ENCODE measurements at places on chromosomes 7 and 10.
A peak's percentile ranks its signal among the peaks of the same experiment; 100 is the strongest.

DNA sequence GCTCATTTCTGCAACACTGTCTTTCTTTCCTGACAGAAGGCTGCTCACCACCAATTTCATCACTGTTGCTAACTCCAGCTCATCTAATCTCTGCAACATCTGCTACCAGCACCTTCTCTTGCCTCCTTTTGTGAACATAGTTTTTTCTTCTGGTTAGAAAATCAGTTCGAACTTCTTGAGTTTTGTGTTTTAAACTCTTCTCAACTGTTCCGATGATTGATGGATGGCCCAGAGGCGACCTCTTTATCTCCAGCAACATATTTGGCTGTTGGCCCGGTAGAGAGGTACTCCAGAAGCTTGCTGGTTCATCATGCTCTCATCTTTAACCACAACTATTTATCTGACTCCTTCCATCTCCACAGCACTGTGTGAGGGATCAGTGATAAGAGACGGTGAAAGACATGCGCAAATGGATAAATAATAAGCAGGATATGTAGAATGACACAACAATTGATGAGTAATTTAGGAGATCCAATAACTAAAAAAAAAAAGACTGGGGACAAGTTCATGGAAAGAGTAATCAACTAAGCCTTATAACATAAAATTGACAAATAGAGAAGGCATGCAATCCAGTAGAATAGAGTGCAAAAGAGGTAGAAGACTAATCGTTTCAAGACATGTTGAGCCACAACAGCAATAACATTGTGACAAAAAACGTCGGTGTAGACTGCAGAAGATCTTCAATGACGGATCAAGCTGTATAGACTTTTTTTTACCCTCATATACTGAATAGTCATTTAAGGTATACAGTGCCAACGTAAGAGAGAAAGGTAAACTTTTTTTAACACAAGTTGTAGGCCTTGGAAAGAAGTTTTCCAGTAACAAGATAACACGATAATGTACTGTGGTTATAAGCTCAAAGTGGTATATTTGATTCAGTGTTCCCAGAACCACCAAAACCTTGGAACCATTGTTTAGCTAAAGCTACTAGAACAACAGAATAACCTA, 152.2 kb downstream of the CRPPA start:
- no peak for DNase-seq

- no peak for DNase-seq
Observed at GRCh38 chr7:108511939-108512338, 14.0 kb downstream of the PNPLA8 start.

DNA sequence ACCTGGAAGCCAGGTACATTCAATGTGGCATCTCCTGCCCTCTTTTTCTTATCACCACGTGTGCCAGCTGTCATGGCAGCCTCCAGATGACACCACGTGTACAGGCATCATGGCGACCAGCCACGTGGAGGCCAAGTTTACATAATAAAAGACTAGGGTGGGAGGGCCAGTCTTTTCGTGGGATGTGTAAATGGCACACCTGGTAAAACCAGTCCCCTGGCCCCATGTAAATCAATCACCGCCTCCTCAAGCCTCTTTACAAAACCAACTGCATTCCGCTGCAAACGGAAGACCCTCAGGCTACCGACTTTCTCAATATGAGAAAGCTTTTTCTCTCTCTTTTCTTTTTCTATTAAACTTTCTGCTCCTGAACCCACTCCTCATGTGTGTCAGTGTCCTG, 65.1 kb upstream of the PHF14 start:
- DNase-seq, result no peak

DNA sequence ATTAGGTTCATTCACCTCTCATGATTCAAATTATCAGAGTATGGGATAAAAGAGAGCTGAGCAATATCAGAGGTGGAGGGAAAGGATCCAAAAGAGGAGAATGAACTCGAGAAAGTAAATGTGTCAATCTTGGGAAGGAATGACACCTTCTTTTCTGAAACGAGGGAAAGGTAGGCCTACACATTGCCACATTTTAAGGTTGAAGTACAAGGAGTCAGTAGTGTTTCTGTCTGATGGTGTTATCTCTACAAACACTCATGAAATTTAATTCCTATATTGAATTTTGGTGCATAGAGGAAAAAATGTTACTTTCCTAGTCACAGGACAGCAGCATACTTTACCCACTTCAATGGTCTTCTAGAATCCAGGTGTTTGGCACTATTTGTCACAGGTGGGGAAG, 90.2 kb downstream of the DNAJB9 start:
- DNase-seq, result no peak

GRCh38 chr10:117212176-117212575, 14.9 kb downstream of the KCNK18 start:
- no peak for DNase-seq

DNA sequence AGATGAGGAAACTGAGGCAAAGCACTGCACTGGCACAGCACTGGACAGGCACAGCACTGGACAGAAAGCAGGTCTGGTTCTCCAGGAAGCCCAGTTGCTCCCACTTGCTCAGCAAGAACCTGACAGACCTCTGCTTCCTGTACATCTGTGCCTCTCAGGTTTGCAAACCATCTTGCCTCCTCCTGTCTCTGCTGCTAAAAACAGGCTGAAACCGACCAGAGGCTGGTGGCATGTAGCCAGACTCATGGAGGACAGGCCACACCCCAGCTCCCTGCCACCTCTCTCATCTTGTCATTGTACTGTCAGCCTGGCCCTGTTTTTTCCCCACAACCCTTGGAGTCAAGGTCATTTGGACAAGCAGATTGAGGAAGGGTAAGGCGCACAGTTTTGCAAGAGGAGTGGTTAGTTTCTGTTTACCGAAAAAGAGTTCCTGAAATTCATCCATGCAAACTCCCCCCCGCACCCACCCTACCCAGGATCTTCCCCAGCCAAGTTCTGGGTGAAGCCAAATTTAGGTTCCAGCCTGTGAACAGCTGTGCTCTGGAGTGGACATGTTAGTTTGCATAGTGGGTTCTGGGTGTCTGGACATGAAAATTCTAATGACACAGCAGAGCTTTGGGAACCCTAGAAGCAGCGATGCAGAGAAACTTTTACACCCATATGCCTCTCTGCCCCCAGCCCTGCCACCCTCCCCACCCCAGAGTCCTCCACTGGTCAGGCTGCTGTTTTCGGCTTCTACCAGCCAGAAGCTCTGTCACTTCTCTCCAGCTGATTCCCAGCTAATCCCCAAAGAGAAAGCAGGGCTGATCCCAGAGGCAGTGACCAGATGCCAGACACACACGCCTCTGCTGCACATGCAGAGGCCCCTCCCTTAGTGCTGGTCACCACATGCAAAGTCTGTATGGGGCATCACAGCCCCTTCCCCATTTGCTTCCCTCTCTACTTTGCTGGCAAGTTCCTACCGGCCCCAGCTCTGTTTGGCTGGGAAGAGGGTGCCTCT, 8.5 kb upstream of the C10orf105 start:
- DNase-seq, result no peak

- DNase-seq, result no peak
Observed at GRCh38 chr7:22563621-22564241, 63.7 kb upstream of the STEAP1B start.

DNA sequence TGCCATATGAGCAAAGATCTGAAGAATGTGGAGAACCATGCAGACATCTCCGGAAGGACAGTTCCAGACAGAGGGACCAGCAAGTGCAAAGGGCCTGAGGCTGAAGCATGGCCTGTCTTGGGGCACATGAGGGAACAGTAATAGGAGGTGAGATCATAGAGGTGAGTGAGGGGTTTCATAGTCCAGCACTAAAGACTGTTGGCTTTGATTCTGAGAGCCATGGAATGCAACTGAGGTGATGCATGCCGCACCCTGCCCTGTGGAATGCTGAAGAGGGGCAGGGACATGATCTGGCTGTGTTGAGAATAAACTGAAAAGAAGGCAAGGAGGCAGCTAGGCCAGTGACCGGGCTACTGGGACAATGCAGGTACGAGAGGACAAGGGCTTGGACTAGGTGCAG, 253.1 kb upstream of the KLF14 start:
- DNase-seq, result no peak

DNA sequence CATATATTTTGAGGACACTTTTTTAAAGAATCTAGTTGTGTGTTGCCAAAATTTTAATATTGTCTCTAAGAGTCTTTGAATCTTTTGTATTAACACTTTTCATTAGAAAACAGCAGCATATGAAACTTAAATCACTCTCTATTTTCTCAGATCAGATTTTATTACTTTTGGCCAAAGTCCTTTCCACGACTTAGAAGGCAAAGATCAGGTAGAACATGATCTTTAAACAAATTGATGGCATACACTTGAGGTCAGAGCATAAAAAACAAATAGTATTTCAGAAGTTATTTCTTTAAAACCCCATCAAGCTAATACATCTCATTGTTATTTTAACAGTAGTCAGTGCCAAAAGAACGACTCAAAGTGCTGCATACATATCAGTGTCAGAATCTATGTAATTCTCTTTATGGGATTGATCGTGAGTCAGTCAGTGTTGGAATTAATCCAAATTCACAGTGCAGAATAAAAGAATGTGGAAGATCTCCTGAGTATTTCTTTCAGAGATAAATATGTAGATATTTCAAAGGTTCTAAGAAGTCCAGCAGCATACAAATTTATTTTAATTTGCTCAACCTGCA, 9.6 kb upstream of the AGMO start:
- DNase-seq, result no peak

GRCh38 chr10:5944389-5945189, 32.8 kb downstream of the IL15RA start:
- no peak for DNase-seq

DNA sequence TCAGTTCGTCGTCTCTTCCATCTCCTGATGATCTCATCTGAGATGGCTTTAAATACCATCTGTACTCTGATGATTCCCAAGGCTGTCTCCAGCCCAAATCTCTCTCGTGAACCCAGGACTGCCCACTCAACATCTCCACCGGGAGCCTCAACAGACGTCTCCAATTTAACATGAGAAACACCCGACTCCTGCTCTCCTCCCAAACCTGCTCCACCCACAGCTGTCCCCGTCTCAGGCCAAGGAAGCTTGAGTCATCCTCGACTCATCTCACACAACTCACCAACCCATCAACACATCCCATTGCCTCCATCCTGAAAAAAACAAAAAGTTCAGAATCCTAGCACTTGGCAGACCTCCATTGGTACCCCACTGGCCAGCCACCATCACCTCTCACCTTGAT, 29.7 kb upstream of the CALN1 start:
- no peak for DNase-seq

DNA sequence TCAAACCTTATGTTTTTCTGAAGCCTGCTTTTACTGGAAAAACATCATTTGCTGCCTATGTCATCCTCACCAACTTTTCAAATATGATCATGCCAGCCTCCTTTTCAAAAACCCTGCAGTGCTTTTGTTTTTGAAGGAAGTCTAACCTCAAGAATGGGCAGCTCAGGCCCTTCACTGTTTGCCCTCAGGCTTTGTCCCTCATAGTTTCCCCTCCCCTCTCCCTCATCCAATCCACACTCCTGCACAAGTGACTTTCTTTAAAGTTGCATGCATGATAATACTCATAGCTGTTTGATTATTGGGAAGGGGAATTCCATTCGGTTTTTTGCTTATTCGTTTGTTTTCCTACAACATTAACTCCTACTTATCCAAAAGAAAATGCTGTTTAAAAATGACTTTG, 219.4 kb downstream of the SEMA3E start:
- DNase-seq, result no peak

GRCh38 chr7:144513334-144513733, 109.8 kb upstream of the NOBOX start:
- peak; percentile 6 for DNase-seq

DNA sequence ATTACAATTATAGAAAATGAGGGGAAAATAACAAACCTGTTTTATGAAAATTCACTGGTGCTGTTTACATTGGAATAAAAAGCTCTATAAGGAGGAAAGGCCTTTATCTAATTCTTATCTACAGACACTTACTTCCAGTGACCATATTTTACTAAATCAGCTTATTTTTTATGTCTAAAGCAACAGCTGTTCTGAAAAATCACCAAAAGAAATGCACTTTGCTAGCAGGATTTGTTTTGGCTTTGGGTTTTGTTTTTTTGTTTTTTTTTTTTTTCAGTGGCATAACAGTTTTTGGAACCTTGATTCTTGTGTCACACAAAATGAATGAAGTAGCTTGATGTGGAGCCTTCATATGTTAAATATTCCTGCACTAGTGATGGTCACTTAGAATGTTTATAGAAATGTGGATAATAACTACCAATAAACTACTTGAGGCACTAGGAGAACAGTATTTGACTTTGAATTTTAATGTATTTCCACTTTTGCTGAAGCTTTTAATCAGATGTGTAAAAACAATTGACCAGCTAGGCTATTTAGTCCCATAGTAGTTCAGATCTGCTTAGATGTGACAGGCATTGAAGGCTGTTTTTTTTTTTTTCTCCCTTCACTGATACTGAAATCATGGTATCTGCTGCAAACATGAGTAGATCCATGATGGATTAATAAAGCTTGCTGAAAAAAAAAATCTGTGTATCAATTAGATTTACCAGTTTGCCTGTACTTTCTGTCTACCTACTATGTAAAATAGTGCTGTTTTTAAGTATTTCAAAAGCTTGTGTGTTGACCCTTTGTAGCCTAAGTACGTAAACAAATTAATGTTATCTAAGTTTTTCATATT, 2.8 kb downstream of the ARL4A start:
- no peak for DNase-seq

DNA sequence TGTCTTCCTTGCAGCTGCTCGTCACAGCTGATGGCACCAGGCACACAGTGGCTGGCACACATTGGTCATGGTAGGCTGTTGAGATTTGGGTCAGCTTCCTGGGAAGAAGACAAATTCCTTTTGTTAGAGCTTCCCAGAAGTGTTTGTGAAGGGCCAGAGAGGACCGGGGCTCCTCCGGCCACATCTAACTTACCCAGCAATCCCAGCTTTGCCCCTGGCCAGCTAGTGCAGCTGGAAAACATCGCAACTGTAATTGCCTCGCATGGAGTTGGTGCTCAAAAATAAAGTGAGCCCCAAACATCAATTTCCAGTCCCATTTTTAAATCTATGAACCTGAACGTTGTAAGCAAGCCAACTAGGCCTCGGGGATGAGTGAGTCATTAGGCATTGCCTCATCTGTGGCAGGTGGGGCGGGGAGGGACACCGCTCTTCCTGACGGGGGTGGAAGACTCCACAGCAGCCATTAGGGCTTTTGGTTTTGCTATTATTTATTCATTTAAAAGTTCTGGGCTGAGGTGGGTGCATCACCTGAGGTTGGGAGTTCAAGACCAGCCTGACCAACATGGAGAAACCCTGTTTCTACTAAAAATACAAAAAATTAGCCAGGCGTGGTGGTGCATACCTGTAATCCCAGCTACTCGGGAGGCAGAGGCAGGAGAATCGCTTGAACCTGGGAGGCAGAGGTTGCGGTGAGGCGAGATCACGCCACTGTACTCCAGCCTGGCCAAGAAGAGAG, 12.4 kb downstream of the CPA5 start:
- DNase-seq, result peak; percentile 38

- DNase-seq, result no peak
Observed at GRCh38 chr10:104681485-104681884, 40.4 kb downstream of the SORCS3 start.

- no peak for DNase-seq
Observed at GRCh38 chr10:108812296-108812695, 1111.0 kb downstream of the XPNPEP1 start.

- DNase-seq, result no peak
Observed at GRCh38 chr10:68233046-68233445, 1.1 kb upstream of the ATOH7 start.
